Stimulated activated CD4-positive, alpha-beta T cell treated with anti-CD3 and anti-CD28 coated beads, Interleukin-15, amount 100 ng/mL, for 1 hour (primary cell): ENCODE measurements at places on chromosomes 7 and 10.

DNA sequence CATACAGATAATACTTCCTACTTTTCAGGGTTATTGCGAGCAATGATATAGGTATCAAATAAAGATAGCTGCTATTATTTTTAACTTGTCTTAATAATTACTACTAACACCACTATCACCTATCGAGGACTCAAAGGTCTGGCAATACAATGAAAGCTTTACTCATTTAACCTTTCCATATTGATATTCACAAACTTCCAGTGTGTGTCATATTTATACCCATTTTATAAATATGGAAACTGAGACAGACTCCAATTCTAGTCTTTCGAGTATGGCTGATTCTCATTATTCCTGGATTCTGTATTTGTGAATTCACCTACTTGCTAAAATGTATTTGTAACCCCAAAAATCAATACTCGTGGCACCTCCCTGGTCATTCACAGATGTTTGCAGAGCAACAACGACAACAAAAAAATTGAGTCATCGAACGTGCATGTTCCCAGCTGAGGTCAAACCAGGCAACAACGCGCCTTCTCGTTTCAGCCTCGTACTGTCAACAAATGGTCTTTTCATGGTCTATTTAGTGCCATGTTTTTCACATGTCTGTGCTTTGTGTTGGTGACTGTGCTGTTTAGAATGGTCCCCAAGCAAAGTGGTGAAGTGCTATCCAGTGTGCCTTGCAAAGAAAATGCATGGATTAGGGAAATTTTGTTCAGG lies 51.7 kb downstream of the SMURF1 start:
- no peak for DNase-seq

DNA sequence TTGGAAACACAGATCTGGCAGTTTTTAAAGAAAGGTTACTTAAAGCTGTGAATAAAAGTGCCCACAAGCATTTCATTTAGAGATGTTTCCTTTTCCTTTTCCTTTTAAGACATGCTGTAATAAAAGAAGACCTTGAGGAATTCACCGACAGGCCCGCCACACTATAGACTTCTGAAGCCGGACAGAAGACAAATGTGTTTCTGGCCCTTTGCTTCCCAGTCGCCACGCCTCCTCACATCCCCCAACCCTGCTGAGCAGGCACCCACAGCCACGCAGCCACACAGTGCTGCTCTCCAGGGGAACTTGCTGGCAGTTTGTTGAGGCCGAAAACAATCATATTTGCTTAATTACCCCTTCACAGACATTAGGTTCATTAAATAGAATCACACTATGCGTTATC lies 83.4 kb downstream of the SLC25A13 start:
- no peak for DNase-seq

- DNase-seq = no peak
These were observed 2.3 kb downstream of the FBXO24 start for GRCh38 chr7:100588438-100588837.

- DNase-seq = no peak
These were observed 101.3 kb downstream of the CHRM2 start for GRCh38 chr7:136969761-136970160.

DNA sequence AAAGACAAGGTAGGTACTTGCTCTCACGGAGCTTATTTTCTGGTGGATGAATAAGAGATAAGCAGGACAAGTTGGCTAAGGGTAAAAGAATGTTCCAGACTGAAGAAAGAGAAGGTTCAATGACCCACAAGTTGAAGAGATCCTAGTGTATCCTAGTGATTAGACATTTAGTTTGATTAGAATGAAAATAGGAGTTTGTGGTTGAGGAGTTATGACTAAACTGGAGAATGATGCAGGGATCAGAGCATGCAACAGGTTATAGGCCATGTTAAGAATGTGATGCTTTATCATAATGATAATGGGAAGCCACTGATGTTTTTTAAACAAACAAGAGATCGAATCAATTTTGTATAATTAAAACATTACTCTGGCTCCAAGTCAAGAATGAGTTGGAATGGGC lies 357.2 kb downstream of the HPSE2 start:
- DNase-seq = no peak

- DNase-seq = no peak
These were observed 178.0 kb upstream of the FAM3C start for GRCh38 chr7:121574109-121574508.

DNA sequence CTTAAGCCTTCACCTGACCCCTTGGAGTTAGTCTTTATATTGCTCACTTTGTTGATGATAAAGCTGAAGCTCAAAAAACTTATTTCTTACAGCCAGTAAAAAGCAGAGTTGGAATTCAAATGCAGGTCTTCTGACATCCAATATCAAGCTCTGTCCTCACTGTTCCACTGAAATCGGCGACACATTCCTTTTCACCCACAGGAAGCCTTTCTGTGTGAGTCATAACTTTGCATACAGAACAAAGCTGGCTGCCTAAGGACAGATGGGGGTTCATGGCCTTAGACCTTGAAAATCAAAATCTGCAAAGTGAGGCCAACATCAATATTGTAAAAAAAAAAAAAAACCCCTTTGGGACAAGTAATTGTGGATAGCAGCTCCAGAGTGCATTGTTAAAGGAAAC lies 21.8 kb upstream of the AKR1B1 start:
- no peak for DNase-seq

DNA sequence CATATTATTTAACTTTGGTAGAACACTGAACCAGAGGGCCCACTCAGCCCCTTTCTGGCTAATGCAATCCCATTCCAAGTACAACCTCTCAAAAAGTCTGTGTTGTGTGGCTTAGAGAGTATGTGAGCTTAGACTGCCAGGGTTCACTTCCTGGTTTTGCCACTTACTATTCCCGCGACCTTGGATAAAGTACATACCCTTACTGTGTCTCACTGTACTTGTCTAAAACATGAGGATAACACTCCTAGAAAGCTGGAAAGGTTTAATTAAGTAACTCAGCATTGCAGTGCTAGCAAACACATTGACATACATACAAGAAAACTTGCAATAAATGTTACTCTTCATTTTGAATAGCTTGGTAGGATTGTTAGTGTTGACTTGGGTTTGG lies 215.8 kb downstream of the CHCHD3 start:
- DNase-seq = no peak

DNA sequence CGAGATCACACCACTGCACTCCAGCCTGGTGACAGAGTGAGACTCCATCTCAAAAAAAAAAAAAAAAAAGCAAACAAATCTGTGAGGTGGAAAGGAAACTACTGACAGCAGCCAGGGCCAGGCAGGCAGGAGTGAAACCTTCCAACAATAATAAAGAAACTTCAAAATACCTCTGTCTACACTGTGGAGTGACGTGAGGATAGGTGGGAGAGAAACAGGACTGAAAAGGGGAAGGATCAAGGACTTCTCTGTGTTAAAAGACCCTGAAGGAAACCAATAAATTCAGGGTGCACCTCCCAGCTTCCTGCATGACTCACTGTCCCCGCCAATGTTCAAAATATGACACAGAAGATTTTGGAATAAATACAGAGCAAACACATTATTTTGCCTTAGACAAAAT lies 82.9 kb downstream of the KIAA1549 start:
- no peak for DNase-seq

DNA sequence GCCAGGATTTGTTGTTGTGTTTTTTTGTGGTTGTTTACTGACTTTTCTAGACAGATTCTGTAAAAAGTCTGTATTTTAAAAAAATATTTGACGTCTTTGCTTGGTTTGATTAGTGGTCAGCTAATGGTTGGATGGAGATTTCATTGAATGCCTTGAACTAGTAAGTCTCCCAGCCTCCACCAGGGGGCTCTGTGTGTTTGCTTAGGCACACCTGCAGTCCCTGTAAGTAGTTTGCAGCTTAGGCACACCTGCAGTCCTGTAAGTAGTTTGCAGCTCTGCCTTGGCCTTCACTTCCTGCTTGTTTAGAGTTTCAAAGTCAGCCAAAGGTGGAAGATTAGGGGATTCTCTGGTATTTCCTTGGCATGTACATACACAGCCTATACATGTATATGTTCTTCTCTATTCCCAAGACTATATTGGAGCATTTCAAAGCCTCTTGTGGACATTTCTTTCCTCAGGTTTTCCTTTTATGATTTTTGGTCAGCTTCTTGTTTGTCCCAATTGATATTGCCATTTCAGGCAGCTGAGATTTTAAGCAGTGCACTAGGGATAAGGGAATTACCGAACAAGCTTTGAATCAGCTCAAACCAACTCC lies 101.6 kb downstream of the CCSER2 start:
- DNase-seq = peak; percentile 31

DNA sequence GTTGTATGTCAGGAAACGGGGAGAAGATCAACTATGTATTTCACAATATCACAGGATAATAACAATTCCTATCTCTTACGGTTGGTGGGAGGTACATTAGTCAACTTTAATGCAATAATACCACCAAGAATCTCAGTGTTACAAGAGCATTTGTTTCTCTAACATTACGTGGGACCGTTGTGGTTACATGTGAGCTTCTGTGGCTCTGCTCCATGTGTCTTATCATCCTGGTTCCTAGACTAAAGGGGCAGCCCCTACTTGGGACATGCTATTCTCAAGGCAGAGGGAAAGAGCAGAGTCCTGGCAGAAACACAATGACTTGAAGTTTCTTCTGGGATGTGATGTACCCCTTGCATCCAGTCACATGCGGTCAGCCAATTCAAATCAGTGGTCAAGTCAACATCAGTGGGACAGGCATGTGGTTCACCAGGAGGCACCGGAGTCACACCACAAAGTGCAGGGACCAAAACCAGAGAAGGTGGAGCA lies 2.5 kb upstream of the ZNF22 start:
- DNase-seq = no peak

DNA sequence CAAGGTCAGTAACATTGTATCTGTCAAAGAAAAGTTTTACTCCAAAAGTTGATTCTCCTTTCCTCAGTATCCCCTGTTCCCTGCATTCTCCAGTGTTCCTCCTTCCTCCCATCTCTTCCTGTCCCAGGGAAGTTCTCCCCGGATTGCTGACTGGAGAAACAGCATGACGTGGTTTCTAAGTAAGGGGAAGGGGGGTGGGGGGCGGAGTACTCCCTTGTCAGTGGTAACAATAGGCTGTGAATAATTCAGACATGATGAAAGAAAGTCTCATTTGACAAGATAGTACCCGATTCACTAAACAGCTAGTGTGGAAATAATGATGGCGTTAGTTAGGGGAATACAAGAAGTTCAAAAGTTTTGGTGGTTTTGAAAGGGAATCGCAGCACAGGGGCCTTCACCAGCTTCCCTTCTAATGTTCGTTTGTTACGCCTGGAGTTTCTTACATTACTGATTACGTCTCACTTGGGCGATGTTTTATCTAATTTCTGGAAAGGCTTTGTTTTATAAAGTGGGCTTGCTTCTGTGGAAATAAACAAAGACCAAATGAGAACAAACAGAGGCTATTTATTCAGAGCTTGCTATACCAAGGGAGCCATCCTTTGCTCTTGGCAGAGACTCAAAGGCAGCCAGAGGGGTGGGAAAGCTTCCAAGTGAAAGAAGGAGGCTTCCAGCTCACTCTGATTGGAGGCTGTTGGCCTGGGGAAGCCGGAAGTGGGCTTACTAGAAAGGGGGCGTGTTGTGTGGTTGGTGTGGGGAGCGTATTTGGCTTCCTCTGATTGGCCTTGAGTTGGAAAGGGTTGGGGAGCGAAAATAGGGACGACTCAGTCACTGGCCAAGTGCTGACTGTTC lies 453.7 kb downstream of the SDK1 start:
- no peak for DNase-seq

GRCh38 chr7:23211589-23211988 lies 29.7 kb downstream of the NUP42 start:
- no peak for DNase-seq
